Activated T-cell treated with anti-CD3 and anti-CD28 coated beads, Interleukin-2, amount 50 U/mL, for 1 hour (primary cell): ENCODE measurements at places on chromosomes 13 and 19.

- no peak for DNase-seq
These were observed 28.9 kb downstream of the TDRD12 start for GRCh38 chr19:32748497-32748896.

- peak; percentile 50 for DNase-seq
These were observed 19.2 kb upstream of the ERCC1 start for GRCh38 chr19:45442778-45443461.

- DNase-seq = no peak
These were observed 4.9 kb upstream of the GIPC3 start for GRCh38 chr19:3580156-3580934.

GRCh38 chr13:38135592-38135991 is 214.1 kb upstream of the UFM1 start:
- no peak for DNase-seq

DNA sequence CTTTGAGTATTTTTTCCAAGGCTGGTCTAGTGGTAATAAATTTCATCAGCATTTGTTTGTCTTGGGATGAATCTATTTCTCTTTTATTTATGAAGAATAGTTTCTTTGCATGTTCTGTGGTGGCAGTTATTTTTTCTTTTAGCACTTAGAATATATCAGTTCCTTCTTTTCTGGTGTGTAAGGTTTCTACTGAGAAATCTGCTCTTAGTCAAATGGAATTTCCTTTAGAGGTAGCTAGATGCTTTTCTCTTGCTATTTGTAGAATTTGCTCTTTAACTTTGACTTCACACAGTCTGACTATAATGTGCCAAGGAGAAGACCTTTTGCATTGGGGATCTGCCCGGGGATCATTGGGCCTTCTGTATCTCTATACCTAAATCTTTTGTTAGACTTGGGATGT is 4.1 kb upstream of the SIGLEC6 start:
- no peak for DNase-seq
